ENCODE measurements at places on chromosomes 5 and 9.

GRCh38 chr9:137112564-137113384 is 1.8 kb downstream of the DPP7 start:
- DNase-seq = no peak

- DNase-seq = no peak
These were observed 7.0 kb downstream of the UNC5A start for GRCh38 chr5:176817369-176817840.

DNA sequence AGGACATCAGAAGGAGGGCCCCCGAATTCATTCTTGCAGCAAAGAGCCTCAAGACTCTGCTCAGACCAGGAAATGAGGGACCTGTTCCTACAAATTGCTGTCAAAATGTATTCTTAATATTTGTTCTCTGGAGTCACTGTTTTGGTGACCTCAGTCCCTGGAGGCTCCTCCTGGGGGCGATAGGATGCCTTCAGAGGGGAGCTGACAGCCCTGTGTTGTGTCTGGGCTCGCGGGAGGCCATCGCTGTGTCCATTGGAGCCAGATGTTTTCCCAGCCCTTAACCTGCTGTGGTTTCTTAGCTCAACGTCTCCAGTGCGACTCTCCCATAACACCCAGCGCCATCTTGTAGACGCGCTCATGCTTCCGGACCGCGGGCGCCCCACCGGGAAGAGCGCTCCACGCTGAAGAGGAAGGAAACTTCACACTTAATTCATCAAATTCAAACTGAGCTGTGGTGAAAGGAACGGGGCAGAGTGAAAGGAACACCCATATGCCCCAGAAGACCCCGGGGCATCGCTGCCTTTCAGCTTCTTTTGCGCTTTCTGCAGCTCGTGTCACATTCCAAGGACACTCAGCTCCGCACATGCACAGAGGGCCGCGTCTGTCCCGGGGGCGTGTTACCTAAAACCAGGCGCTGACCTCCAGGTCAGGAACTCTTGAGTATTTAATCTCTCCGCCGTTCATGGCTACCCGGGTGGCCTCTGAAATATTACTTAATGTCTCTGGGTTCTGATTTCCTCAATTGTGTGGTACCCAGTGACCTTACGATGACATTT is 112.3 kb upstream of the GDNF start:
- peak; percentile 34 for DNase-seq

GRCh38 chr9:68932458-68932857 is 81.5 kb downstream of the PRKACG start:
- DNase-seq = no peak

- DNase-seq = peak; percentile 77
These were observed 134.4 kb downstream of the FGF1 start for GRCh38 chr5:142551338-142552067.

DNA sequence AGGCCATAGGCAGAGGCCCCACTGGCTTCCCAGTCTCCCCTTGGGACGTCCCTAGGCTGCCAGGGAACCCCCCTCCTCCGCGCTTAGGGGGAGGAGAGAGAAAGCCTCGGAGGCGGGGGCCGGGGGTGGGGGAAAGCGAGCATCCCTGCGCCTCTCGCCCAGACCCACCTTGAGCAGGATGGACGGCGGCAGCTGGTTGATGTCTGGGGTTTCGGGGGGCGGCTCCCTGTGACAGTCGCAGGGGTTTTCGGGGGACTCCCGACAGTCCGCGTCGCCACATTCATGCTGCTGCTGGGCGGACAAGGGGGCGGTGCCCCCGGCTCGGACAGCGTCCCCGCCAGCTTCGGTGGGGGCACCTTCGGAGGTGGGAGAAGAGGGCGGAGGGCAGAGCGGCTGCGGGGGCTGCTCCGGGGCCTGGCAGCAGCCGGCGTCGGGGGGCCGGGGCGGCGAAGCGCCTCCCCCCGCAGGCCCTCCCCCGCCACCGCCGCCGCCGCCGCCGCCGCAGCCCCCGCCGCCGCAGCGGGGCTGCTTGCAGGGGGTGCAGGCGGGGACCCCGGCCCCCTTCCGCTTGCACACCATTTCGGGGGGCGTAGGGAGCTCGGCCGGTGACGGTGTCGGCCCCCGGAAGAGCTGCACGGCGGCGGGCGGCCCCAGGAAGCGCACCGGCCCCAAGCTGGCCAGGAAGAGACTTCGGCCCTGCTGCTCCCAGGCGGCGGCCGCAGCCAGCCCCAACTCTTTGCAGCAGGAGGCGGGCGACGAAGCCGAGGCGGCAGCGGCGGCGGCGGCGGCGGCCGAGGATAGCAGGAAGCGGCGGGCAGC is 1.2 kb downstream of the FBXL17 start:
- peak; percentile 23 for DNase-seq

DNA sequence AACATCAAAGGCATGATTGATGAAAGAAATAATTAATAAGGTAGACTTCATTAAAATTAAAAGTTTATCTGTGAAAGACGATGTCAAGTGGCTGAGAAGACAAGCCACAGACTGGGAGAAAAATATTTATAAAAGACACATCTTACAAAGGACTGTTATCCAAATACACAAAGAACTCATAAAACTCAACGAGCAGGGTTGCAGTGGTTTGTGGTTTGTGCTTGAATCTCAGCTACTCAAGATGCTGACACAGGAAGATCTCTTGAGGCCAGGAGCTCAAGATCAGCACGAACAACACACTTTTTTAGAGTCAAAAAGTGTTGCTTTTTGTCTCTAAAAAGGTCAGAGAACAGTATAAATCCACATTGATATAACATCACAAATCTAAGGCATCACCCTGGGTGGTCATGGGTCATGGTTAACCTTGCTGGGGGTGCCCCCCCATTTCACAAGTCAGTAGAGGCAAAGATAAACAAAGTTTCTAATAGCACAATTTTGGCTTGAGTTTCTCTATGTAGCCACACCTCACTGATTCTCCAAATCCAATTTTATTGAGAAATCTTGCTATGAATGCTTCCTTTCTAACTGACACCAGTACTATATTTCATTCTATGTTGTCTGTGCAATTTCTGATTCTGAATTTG is 342.9 kb upstream of the RPS23 start:
- no peak for DNase-seq

DNA sequence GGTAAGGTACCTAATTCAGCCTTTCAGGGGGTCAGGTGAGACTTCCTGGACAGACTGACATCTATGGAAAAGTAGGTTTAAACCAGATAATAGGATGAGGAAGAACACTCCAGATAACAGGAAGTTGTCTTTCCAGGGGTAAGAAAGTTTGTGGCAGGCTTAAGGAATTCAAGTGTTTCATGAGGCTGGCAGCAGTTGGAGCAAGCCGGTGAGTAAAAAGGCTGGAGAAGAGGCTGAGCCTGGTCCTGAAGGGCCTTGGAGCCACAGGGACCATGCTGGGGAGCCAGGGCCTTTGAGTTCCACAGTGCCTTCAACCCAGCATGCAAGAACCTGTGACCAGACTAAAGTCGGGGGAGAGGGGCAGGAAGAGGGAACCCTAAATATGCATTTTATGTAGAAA is 353.4 kb downstream of the SPOCK1 start:
- DNase-seq = no peak

DNA sequence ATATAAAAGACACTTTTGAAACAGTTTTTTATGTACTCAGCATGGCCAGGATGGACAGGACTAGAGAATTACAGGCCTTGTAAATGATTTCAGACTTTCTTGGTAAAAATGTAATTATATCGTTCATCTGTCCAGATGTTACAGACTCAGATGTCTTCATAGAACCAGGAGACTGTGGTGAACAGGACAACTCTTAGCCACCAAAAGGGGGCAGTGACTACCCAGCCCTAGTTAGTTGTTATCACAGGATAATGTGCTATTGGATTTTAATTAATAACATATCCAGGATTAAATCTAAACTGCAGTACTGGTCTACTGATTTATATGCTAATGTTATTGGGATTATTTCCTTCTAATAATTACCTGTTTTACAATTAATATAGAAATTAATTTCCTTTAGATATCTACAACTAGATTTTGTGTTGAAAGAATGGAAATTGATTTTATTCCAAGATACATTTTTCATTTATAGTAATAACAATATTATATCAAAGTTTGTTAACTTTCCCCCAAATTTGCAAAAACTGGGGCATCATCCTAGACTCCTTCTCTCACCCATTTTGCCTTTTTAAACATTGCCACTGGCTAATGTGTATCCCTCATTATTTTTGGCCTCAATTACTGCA is 99.4 kb downstream of the MTREX start:
- DNase-seq = peak; percentile 49

GRCh38 chr5:37396352-37396751 is 17.2 kb downstream of the WDR70 start:
- no peak for DNase-seq

DNA sequence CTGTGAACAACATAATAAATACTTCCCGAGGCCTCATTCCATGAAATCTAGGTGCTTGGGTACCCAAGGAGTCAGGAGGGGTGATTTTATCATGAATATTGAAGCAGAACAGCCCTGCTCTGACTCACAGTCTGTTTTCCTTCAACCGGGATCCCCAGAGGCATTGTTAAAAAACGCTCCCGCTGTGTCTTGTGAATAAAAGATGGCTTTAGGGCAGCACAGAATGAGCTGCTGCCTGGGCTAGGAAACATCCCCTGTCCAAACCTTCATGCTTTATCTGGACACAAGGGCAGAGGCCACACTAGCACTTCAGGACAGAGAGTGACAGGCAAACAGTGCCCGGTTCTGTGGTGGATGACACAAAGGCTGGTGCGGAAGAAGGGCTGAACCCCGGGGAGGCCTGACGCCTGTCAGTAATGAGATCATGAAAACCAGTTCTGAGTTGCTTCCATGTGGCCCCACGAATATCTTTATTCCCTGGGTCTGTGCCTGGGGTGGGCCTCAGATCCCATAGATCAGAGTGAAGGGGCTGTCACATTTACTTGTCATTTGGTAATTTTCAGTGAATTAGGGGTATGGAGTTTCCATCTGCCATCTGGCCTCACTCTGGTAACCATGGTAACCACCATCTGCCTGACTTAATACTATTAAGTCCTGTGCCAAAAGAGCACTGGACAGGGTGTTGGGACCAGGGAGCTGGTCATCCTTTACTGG is 2.6 kb downstream of the IGFBPL1 start:
- DNase-seq = no peak

GRCh38 chr5:180083529-180084060 is 12.0 kb upstream of the RNF130 start:
- DNase-seq = no peak

DNA sequence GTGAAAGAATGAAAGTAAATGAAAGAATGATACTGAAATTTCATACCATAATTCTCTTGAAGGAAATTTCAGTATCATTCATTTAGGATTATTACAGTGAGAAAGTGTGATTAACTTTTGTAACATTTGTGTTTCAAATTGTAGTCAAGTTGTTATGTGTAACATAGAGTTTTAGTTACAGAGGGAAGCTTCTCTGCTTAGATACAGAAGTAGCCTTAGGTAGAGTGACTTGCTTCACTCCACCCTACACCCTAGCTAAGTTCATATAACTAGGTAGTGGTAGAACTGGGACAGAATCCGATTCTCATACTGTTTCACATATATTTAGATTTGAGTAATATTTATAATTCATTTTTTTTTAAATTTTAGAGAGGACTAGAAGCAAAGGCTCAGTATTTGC is 9.0 kb downstream of the RASA1 start:
- no peak for DNase-seq

GRCh38 chr5:56206126-56206910 is 26.8 kb downstream of the ANKRD55 start:
- DNase-seq = no peak

GRCh38 chr9:19252174-19252884 is 21.8 kb downstream of the DENND4C start:
- DNase-seq = no peak

GRCh38 chr5:82421119-82421518 is 143.0 kb upstream of the RPS23 start:
- no peak for DNase-seq

GRCh38 chr5:180820788-180821321 is 18.2 kb upstream of the MGAT1 start:
- no peak for DNase-seq

DNA sequence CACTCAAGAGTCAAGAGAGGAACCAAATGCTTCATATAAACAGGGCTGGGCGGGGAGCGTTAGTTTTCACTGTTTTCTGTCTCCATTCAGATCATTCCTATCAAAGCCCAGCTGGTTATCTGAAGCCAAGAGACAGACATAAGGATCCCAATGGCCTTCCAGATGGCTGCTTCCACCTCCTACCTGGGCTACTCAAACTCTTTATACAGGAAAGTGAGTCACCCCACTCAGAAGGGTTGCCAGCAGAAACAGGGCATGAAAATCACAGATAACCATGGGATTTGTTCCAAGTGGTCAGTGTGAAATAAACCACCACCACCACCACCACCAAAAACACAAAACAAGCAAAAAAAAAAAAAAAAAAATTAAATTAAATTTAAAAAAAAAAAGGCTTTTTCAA is 5.5 kb downstream of the PRSS3 start:
- DNase-seq = no peak

- no peak for DNase-seq
These were observed 8.1 kb upstream of the MLLT3 start for GRCh38 chr9:20630241-20630943.

GRCh38 chr5:173764332-173765028 is 123.7 kb upstream of the CPEB4 start:
- peak; percentile 95 for DNase-seq

- DNase-seq = no peak
These were observed 151.7 kb upstream of the TAS2R1 start for GRCh38 chr5:9781890-9782289.

GRCh38 chr5:120472911-120473310 is 8.8 kb downstream of the PRR16 start:
- no peak for DNase-seq

GRCh38 chr9:124133727-124134126 is 122.2 kb downstream of the LHX2 start:
- peak; percentile 94 for DNase-seq

- peak; percentile 82 for DNase-seq
These were observed 1040.3 kb downstream of the TLE1 start for GRCh38 chr9:80649001-80649420.

DNA sequence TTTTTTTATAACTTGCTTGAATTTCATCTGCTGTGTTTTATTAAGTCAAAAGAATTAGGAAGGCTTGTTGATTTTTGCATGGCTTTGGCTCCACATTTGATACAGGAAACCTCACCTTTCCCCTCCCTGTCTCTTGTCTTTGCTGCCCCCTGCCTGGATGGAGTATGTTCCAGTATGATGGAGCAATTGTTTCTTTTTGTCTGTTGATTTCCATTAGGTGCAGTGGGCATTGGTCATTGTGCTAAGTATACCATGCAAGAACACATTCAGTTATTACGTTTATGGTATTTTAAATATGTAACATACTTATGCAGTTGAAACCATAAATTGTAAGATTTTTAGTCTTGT is 19.6 kb downstream of the TJP2 start:
- no peak for DNase-seq
